SW480 (cell line): ENCODE measurements at places on chromosomes 7 and 10.

DNA sequence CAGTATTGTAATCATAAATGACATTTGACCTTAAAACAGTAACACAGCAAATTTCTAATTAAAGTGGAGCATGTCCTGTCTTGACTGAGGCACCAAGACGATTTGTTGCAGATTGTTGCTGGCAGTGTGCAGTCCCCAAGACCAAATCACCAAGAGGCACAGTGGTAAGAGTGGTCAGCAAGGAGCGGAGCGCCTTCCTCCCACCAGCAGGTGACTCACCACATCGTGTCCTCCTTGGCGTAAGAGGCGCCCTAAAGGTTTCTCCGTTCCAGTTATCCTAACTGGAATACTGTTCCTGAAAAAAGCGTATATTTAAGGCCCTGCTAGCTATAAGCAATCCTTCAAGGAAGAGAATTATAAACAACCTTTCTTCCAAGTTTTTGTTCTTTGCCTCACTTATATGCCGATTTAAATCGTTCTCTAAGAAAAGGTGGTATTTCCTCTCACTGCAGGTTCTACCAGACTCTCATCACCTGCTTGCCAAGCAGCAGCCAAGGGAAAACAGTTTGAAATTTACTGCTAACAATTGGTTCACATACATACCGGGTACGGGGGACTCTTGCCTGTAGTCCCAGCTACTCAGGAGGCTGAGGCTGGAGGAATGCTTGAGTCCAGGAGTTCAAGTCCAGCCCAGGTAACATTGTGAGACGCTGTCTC lies 10.7 kb upstream of the REPIN1 start:
- no peak for DNase-seq

- no peak for DNase-seq
These were observed 213.5 kb downstream of the PTPRN2 start for GRCh38 chr7:158374146-158374545.

- no peak for DNase-seq
These were observed 377.6 kb downstream of the GPR158 start for GRCh38 chr10:25552283-25552919.

- DNase-seq, result no peak
These were observed 8.6 kb downstream of the KNDC1 start for GRCh38 chr10:133168617-133169031.

- DNase-seq, result no peak
These were observed 2.2 kb downstream of the CDC123 start for GRCh38 chr10:12198156-12198555.

DNA sequence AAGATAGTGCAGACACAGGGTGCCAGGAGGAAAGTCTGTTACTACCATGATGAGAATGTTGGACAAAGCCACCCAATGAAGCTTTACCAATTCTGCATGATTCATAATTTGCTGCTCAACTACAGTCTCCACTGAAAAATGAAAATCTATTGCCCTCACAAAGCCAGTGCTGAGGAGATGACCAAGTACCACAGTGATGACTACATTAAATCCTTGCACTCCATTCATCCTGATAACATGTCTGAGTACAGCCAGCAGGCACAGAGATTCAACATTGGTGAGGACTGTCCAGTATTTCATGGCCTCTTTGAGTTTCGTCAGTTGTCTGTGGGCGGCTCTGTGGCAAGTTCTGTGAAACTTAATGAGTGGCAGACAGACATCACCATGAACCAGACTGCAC lies 144.0 kb downstream of the PLCE1 start:
- no peak for DNase-seq

GRCh38 chr7:157513162-157513621 lies 176.4 kb downstream of the DNAJB6 start:
- DNase-seq, result no peak

- DNase-seq, result no peak
These were observed 12.2 kb downstream of the PRKCQ start for GRCh38 chr10:6567884-6568283.

- DNase-seq, result peak; percentile 18
These were observed 36.6 kb downstream of the ABCB5 start for GRCh38 chr7:20651960-20652544.

GRCh38 chr10:43817368-43817767 lies 168.7 kb upstream of the ZNF32 start:
- no peak for DNase-seq

GRCh38 chr10:132856869-132857524 lies 71.0 kb upstream of the NKX6-2 start:
- DNase-seq, result no peak

- no peak for DNase-seq
These were observed 9.6 kb upstream of the CYREN start for GRCh38 chr7:135180122-135180521.
